ENCODE measurements at places on chromosomes 3 and 15.

GRCh38 chr15:49501586-49501985 lies 78.5 kb downstream of the FGF7 start:
- no peak for DNase-seq

DNA sequence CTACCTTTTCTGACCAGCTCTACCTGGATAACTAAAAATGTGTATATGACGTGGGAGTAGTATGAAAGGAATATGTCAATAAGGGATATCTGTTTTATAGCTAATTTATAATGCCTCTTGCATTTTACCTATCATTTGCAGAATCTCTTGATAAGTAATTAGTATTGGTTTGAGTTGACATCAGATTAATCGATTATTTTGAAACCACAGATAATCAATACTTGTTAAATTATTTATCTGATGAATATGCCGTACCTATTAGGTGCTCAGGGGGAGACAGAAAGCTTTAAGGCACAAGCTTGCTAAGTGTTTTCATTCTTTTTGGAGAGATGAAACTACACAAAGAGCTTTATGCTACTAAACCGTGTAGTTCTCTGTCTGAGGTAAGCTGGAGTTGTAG lies 24.3 kb downstream of the NR1D2 start:
- no peak for DNase-seq

- no peak for DNase-seq
Observed at GRCh38 chr3:186964616-186965015, 34.3 kb downstream of the ST6GAL1 start.

- no peak for DNase-seq
Observed at GRCh38 chr3:78754066-78754743, 1013.6 kb downstream of the ROBO1 start.

GRCh38 chr3:133393691-133394474 lies 6.0 kb upstream of the BFSP2 start:
- no peak for DNase-seq

GRCh38 chr3:139482206-139482605 lies 5.9 kb upstream of the RBP2 start:
- no peak for DNase-seq

DNA sequence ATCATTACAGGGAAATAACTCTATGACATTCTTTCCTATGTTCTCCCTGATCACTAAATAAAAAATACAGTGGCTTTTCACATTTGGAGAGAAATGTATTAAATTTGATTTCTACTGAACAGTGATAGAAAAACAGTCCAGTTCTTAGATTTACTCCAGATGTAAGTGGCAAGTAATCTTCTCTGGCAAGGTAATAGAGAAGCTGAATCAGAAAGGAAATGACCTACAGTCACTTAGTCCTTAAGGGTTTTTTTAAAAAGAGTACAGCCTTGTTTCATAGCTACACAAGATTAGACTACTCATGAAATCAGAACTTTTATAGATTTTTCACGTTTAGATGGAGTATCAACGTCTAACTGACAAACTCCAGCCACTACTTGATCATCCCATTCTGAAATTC lies 236.9 kb downstream of the CADPS start:
- no peak for DNase-seq

DNA sequence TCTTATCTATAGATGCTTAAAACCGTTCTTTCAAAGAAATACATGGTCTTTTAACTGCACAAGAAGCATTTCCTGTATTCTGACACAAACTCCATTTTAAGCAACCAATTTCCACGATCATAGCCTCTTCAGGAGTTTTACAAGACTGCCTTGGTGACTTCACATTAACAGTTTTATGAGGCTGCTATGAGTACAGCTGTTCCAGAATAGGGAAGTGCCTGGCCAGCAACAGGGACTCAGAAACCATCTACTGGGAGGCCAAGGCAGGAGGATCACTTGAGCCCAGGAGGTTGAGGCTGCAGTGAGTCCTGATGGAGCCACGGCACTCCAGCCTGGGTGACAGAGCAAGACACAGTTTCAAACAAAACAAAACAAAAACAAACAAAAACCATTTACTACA lies 78.4 kb downstream of the B3GNT5 start:
- no peak for DNase-seq

- peak; percentile 90 for DNase-seq
Observed at GRCh38 chr3:133944641-133945380, 49.1 kb upstream of the RAB6B start.

All from lung (tissue), 17 donors.